AG04450 (cell line): ENCODE measurements at places on chromosomes 4 and X.

DNA sequence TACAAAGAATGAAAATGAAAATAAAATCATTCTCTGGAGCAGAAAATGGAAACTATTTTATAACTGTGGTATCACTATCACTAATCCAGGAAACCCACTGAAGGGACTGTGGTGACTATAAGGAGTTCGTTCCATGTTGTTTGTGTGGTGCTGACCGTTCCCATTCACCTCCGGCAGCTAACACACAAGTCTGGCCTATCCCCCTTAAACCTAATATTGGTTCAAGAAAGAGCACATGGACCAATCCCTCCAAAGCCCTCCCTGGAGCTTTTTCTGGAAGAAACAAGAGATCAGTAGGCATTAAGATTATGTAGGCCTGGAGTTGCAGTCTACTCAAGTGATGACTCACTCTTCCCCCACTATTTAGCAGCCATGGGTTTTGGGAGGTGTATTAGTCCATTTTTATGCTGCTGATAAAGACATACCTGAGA is 25.9 kb upstream of the FAM241A start:
- no peak for DNase-seq

DNA sequence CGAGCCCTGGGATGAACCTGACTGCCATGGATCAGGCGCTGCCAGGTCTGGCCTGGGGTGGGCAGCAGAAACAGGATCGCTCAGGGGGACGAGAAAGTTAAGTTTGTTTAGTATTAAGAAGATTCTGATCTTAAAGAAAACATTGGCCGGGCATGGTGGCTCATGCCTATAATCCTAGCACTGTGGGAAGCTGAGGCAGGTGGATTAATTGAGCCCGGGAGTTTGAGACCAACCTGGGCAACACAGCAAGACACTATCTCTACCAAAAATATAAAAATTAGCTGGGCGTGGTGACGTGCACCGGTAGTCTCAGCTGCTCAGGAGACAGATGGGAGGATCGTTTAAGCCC is 696 bp upstream of the FLNA start:
- DNase-seq = no peak

- no peak for DNase-seq
These were observed 27.4 kb downstream of the NAA11 start for GRCh38 chr4:79298484-79298883.

DNA sequence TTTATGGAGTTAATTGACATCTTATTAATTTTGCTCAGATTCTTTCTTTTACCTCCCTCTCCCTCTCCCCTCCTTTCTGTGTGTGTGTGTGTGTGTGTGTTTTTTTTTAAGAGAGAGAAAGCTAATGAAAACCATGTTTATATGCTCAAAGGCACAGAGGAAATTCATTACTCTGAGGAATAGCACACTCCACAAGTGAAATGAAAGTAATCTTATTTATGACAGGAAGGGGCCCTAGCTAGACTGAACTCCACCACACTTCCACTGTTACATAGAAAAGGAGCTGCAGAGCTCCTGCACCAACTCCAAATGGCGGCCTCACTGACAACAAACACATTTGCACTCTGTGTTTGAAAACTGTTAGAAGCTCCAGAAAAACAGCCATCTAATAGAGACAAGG is 150.6 kb downstream of the RASL11B start:
- no peak for DNase-seq

GRCh38 chr4:116357758-116358157 is 727.6 kb downstream of the TRAM1L1 start:
- no peak for DNase-seq

- DNase-seq = no peak
These were observed 50.1 kb downstream of the ENPP6 start for GRCh38 chr4:184167576-184167975.

DNA sequence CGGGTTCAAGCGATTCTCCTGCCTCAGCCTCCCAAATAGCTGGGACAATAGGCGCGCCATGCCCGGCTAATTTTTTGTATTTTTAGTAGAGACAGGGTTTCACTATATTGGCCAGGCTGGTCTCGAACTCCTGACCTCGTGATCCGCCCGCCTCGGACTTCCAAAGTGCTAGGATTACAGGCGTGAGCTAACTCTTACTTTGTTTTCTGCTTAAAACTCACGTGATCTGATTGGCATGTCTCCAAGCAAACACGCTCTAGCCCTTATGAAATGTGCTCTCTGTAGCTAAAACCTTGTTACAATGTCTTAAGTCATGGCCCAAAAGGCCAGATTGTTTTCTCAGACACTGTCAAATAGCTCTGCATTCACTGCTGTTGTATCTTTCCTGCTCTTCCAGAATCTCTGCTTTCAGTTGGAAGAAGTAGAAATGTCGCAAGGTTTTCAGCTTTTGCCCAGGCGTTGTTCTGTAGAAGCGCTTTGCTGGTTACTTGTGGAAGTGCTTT is 39.7 kb upstream of the OGT start:
- no peak for DNase-seq

- no peak for DNase-seq
These were observed 13.9 kb upstream of the BEX4 start for GRCh38 chrX:103201041-103201440.

GRCh38 chrX:132272826-132273225 is 53.6 kb upstream of the RAP2C start:
- no peak for DNase-seq

- DNase-seq = no peak
These were observed 3.9 kb upstream of the TMPRSS11B start for GRCh38 chr4:68249434-68249833.

- no peak for DNase-seq
These were observed 77.1 kb downstream of the RBM47 start for GRCh38 chr4:40552536-40552935.

- no peak for DNase-seq
These were observed 15.2 kb downstream of the GUCY1A1 start for GRCh38 chr4:155681886-155682285.

- no peak for DNase-seq
These were observed 133.3 kb upstream of the ZIC3 start for GRCh38 chrX:137432609-137433008.

DNA sequence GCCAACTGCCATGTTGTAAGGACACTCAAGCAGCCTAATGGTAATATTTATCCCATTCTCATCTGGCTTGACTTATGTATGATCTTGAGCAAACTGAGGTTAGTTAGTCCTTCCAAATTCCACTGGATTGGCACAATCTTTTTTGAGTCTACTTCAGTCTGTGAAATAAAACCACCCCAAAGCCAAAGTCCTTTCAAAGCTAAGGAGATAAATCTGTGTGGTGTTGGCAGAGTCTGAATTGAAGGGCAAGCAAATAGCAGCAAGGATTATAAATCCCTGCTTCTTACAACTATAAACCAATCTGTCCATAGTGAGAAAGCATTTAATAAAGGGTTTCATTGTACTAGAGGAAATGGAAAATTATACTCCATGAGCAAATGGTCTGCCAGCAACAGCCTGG is 233.9 kb upstream of the GLRA2 start:
- DNase-seq = no peak

DNA sequence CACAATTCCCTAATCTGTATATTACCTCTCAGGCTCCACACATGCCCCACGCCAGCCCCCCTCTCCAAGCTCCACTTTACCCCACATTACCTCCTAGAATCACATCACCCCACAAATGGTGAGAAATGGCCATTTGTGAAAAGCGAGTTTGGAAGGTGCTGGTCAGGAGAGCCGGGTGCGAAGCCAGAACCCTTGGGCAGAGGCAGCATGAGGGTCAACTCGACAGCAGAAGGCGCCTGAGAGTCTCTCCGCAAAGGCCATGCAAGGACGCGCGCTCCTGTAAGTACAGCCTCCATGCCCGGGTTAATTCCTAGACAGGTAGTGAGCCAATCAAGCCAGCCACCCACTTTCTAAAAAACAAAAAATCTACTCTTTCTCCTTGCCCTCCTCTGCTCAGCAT is 42.4 kb downstream of the RHOXF2 start:
- no peak for DNase-seq

DNA sequence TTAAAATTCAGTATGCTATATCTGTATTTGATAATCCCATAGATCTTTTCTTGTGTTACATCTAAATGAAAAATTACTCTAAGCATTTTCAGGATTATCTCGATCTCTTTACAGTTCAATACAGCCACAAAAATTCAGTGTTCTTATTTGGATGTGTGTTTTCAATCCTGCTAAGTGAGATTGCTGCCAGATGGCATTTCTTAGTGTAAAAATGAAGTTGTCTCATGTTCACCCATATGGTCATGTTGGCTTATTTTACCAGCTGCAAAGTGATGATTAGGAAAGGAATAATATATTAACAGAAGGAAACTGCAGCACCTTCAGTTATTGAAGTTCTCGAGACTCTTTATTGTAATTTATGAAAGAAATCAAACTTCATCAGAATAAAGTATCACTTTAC is 12.1 kb upstream of the FAM47A start:
- no peak for DNase-seq

- DNase-seq = no peak
These were observed at the start of gene PCDH7 for GRCh38 chr4:30720021-30720660. Gene PCDH7, plus strand, starts transcription at chr4:30720369. Its CDS starts 1,054 bp downstream, at chr4:30721423.

GRCh38 chrX:83771664-83772063 is 89.3 kb upstream of the CYLC1 start:
- DNase-seq = no peak

DNA sequence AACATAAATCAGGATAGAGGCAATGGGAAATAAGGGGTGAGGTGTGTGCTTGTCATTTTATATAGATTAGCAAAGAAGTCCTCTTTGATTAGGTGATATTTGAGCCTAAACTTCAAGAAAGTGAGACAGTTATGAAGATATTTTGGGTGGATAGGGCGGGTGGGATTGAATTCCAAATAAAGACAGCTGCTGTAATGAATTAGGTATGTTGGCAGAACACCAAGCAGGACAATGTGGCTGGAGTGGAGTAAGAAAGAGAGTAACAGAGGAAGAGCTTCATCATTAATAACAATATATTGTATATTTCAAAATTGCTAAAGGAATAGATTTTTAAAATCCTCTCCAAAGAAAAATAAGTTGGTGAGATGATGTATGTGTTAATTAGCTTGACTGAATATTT is 91.0 kb upstream of the CENPE start:
- no peak for DNase-seq

- DNase-seq = no peak
These were observed 857.9 kb upstream of the HTR2C start for GRCh38 chrX:113726009-113726408.

GRCh38 chr4:14178421-14178820 is 550.9 kb upstream of the BOD1L1 start:
- DNase-seq = no peak

DNA sequence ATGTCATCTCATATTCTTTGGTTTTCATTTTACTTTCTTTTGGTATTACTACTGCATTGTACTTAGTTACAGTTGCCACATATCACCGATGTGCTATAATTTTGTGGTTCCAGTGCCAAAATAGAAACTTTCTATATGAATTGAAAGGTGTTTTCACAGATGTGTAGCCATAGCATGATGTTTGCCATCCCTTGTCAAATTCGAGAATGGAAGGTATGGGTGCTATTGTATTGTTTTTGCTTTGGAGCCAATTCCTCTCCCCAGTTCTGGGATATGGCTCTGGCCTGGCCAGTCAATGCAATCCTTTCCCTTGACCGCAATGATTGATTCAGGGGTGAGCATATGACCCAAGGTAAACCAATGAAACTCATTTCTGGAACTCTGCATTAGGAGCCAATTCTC is 86.2 kb upstream of the RPS6KA3 start:
- no peak for DNase-seq

- no peak for DNase-seq
These were observed 154.1 kb upstream of the CPEB2 start for GRCh38 chr4:14848229-14848628.

GRCh38 chr4:142614621-142615323 is 231.3 kb downstream of the INPP4B start:
- no peak for DNase-seq
